ENCODE measurements at places on chromosomes 13 and 19.

- DNase-seq, result no peak
Measured at GRCh38 chr13:42495255-42495654, 78.7 kb upstream of the TNFSF11 start.

DNA sequence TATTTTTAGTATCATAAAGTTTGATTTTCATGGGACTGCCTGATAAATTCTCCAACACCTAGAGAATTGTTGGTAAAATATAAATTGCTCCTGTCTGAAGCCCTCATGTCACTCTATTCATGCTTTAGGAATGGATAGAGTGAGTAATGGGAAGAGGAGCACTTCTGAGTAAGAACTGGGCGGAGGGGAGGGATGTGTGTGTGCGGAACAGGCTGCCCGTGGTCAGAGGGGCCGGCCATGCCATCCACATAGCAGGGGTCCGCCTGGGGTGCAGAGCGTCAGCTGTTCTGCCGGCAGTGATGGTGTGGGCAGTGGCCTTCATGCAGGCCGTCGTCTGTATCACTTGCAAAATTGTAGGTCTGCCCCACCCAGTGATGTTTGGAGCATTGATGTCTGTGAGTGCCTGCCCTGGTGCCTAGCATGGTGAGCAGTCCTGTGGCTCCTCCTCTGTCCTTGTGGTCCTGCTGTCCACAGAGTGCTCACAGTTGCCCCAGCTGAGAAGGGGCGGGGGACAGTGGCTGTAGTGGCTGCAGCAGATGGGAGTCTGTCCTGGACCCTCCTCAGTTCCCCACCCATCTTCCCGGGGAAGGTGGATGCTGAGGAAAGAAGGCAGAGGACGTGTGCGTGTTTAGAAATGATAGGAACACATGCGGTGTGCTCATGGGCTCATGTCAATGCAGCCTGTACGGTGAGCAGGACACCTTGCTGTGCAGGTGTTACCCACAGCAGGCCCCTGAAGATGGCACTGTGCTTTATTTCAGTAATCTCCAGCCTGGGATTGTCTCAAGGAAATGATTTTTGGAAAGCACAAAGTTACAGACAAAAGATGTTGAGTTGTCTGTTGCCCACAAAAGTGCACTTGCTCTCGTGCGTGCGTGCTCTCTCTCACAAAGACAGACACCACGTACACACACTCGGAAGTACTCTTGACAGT lies 49.4 kb upstream of the TEX29 start:
- no peak for DNase-seq

DNA sequence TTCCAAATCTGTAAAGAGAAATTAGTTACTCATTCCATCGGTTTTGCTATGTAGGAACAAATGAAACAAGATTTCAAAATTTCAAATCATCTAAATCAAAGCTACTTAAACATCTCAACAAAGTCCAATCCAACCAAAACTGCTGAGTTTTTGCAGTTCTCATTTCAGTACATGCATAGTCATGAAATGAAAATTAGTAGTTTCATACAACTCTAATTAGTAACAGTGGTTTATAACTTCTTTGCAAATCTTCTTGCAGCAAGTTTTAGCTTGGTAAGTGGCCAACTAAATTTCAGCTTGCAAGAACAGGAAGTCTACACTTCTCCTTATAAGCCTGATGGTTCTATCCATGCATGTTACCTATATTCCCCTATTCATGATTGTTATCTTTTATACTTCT lies 75.6 kb downstream of the SPRY2 start:
- no peak for DNase-seq

- no peak for DNase-seq
Measured at GRCh38 chr19:23787106-23787505, 28.4 kb upstream of the ZNF681 start.

- DNase-seq, result no peak
Measured at GRCh38 chr19:45245334-45245787, at the start of gene EXOC3L2. TSS of gene EXOC3L2 (minus strand) at chr19:45245407. CDS start at chr19:45239045, 6,362 bp downstream.

DNA sequence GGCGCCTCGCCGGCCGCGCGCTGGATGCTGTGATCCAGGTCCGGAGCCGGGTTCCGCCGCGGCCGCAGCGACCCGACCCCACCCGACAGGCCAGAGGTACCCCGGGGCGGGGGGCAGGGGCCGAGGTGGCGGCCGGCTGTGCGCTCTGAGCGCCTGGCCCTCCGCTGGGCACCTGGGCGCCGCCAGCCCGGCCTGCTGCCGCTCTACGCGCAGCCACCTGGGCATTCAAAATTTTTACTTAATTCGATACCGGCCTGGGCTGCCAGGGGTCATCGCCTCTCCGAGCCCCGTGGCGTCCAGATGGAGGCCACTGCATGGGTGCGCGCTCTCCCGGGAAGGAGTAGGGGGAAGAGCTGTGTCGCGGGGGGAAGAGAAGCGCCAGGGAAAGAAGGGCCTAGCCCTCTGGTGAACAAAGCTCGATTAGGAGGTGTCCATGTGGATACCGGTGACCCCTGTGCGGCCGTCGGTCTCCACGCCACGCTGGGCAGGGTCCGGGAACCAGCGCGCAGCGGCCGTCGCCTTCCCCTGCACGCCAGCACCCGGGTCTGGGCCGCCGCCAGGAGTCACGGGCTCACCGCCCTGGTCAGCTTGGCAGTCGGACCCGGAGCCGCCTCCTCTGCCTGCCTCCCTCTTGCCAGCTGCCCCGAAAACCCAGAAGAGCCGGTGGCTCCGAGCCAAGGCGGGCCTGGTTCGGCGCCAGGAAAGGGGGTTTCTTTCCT lies 666 bp downstream of the BIVM start:
- DNase-seq, result no peak

GRCh38 chr13:76873445-76873844 lies 12.8 kb downstream of the KCTD12 start:
- DNase-seq, result no peak

DNA sequence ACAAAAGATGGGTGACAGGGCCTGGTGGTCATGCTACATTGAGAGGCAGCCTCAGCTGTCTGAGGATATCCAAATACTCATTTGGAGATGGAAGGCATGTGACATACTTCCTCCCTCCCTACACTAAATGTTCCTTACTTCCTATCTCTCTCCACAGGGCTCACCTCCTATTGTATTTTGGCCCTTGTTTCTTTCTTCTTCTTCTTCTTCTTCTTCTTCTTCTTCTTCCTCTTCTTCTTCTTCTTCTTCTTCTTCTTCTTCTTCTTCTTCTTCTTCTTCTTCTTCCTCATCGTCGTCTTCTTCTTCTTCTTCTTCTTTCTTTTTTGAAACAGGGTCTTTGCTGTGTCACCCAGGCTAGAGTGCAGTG lies 71.8 kb upstream of the POMP start:
- no peak for DNase-seq

- no peak for DNase-seq
Measured at GRCh38 chr13:99916366-99917103, 55.0 kb downstream of the ZIC5 start.

- DNase-seq, result peak; percentile 47
Measured at GRCh38 chr19:18340190-18340989, at the start of gene PGPEP1. TSS of gene PGPEP1 (plus strand) at chr19:18340598. CDS start at chr19:18340682, 84 bp downstream.

- no peak for DNase-seq
Measured at GRCh38 chr13:43085545-43085944, 62.2 kb downstream of the DNAJC15 start.

DNA sequence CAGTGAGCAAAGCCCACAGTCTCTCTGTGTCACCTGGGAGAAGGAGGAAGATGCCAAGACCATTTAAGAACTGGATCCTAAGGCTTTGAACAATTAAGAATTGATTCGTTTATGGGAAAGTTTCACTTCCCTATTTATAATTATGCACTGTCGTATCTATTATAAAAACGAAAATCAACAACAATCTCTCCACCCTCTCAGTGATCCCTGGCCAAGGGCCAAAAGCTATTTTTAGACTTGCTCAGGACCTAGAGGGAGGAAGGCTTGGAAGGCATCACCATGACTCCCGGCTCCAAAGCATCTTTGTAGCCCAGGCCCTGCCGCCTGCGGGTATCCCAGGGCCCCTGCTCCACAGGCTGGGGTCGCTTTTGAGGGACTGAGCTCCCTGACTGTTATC lies 1.3 kb downstream of the RHPN2 start:
- DNase-seq, result no peak

GRCh38 chr13:102839462-102839861 lies 6.4 kb upstream of the ERCC5 start:
- DNase-seq, result no peak

- DNase-seq, result no peak
Measured at GRCh38 chr19:56098731-56099568, 22.1 kb downstream of the ZNF787 start.

GRCh38 chr13:75326173-75327134 lies 155.5 kb downstream of the TBC1D4 start:
- DNase-seq, result no peak

GRCh38 chr19:49331616-49332055 lies 3.6 kb upstream of the CD37 start:
- DNase-seq, result no peak

- no peak for DNase-seq
Measured at GRCh38 chr13:97310809-97311436, 88.8 kb downstream of the MBNL2 start.

DNA sequence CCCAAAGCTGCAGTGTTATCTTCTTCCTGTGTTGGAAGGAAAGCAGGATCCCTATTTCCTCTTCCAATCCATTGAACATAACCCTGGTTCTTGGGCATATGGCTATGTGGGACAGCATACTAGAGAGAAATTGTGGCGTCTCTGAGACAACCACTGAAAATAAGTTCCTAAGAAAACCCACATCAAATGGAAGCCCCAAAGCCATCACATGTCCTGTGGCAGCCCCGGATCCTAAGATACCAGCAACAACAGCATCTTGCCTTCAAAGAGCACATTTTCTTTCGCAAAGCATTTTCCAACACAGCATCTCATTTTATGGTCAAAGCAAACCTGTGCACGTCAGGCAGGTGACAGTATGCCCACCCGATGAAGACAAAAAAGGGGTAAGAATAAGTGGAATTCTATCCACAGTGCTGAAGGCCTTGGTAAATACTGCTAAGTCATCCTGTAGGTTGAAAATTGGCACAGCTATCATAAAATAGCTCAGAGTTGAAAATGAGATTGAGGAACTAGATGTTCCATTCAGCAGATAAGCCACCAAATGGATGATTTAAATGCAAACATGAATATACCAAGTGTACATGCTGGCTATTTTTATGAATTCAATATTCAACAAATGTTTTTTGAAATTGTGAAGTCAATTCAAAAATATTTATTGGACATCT lies 232.2 kb downstream of the DLEU7 start:
- DNase-seq, result no peak

All from stimulated activated CD8-positive, alpha-beta memory T cell treated with anti-CD3 and anti-CD28 coated beads, Interleukin-2, amount 100 ng/mL, for 1 hour (primary cell).